ENCODE measurements at places on chromosomes 11 and 22.

DNA sequence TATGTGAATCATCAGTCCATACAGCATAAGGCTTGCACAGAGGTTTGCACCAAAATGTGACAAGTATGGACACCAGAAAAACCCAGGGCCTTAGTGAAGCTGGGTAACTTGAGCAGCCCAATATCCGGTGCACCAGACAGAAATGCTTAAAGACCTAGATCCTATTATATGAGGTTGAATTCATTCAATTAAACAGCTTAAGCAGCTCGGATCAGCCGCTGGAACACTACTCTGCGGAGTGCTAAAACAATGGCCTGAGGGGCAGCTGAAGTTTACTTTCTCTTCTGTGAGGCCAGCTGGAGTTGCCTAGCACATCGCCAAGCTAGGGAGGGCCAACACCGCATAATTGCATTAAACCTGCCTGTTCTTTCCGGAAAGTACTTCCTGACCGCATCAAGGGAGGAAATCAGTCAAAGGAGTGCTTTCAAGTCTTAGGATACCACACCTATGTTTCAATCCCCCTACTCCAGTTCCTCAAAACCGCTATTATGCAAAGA is 17.0 kb upstream of the FAM181B start:
- DNase-seq = peak; percentile 38

GRCh38 chr11:72520815-72521214 is 86.5 kb upstream of the CLPB start:
- no peak for DNase-seq

DNA sequence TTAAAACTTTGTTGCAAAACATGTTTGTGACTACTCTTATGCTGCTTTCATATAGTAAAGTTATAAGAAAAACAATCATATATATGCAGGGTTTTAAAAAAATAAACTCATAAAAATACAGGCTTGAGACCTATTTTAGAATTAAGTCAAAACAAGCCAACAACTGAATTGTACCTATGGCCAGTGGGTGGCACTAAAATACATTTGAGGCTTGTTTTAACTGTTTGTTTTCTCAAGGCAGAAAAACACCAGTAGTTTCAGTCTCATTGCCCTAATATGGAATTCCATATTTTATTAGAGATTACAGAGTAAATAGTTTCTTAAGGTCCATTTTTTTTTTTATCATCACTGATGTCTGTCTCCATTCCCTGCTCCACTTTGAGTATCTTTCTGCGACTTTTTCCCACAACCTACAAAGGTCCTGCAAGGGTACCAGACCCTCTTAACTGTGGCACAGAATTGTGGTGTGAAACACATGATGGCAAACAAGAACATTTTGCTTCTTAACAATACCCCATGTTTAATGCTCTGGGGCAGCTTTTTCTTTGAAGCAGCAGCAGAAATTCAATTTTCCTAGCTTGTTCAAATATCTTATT is 8.5 kb upstream of the CCDC89 start:
- DNase-seq = peak; percentile 52

GRCh38 chr11:66218036-66218435 is 50.4 kb upstream of the RAB1B start:
- DNase-seq = no peak

- no peak for DNase-seq
Observed at GRCh38 chr22:28398981-28399380, 280.7 kb downstream of the TTC28 start.

DNA sequence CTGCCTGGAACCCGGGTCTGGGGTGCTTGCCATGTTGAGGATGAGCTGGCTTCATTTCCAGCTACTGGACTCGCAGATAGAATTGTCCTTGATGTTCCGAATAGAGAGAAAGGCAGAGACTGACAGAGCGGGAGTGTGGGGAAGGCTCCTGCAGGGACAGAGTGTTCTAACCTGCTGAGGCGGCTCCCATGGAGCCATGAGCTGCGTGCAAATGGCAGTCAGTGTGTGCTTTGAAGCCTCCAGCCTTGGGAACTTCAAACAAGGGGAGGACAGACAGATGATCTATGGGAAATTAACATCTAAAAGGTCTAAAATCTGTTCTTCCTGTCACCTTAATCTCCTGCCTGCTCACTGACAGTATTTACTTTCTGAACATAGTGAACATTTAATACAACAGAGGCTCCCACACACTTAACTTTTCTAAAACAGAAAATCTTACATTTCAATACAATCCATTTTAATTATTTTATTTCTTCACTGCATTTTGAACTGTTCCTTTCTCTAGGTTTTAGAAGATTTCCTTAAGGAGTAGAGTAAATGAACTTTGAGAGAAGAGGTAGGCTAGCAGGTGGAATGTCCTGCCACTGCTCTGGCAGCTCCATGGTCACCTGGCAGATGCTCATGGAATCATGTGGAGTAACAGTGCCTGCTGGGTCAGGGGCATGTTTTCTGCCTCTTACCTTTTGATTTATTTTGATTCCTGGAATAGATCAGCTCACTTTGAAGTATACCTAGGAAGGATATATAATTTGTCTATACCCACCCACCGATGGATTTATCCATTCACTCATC is 481.7 kb downstream of the NTM start:
- no peak for DNase-seq

DNA sequence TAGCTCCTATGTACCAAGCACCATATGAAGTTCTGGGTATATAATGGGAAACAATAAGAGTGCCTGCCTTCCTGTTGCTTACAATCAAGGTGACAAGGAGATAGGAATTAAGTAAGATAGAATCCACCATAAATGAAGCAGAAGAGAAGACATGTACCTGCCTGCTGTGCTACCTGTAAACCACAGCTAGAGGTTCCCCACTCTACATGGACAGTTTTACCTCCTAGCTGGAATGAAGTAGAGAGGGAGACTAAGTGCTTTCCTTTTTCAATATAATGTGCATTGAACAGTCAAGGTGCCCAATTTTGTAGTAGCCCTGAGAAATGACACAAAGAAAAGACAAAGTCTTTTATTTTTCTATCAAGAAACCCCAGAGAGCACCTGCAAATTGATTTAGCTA is 984.6 kb downstream of the DLG2 start:
- no peak for DNase-seq

GRCh38 chr22:24847490-24847889 is 41.5 kb downstream of the SGSM1 start:
- no peak for DNase-seq

DNA sequence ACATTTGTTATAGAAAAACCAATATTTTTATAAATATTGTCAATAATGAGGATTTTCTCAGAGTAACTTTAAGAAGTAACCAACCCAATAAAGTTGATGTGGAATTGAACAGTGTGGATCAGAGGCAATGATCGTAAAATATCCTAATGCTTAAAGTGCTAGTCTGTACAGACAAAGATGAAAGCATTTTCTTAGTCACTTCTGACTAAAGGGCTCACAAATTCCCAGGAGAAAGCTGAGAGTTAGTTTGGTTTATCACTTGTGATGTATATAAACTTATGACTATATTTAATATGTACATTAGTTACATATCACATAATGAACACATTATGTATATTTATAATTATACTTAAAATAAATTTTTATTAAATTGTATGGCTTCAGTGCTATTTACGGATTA is 25.4 kb upstream of the DDI1 start:
- DNase-seq = no peak

DNA sequence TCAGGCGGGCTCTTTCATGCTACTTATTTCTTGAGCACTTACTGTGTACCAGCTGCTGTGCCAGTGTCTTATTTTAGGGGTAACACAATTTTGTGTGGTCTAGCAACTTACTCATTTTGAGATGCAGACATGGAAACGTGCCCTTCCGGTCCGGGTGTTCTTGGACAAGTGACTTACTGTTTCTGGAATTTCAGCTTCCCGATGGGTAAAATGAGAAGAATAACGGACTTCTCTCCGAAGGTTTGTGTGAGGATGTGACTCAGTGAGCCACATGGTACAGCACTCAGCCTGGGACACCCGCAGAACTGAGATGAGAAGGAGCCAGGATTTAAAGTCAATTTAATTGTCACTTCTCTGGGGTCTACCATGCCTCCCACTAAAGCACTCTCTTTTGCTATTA is 114.5 kb upstream of the SYT13 start:
- no peak for DNase-seq

GRCh38 chr11:79362821-79363220 is 78.0 kb downstream of the TENM4 start:
- DNase-seq = no peak

DNA sequence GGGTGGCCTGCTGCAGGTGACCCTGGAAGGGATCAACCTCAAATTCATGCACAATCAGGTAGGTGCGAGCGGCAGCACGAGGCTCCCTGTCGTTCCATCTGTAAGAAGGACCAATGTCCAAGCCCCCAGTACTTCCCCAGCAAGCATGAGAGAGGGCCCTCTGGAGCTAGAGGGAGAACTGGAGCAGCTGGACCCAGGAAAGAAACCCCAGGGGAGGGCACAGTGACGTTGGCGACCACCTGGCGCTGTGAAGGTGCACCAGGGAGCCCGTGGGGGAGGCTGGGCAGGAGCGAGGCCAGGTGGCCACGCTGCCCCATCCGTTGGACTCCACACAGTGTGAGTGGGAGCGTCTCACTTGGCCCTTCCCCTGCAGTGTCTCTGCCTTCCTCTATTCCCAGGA is 28.0 kb downstream of the MYBPC3 start:
- DNase-seq = no peak

GRCh38 chr11:113690619-113691569 is 15.2 kb downstream of the TMPRSS5 start:
- DNase-seq = peak; percentile 42

GRCh38 chr11:69317401-69318092 is 23.6 kb downstream of the MYEOV start:
- no peak for DNase-seq

GRCh38 chr11:15745266-15745665 is 611.1 kb downstream of the SOX6 start:
- DNase-seq = no peak

DNA sequence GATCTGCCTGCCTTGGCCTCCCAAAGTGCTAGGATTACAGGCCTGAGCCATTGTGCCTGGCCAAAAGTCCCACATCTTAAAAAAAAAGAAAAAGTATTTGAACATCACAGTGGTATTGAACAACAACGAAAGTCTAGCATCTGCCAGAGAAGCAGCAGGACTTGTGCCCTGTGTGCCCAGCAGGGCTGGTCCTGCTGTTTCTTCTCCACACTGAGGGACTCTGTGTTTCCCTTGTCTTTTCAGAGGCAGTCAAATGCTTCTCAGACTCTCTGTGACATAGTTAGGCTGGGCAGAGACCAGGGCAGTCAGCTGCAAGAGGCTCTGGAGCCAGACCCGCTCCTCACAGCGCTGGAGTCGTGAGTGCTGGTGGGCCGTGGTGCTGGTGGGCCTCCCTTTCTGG is 56.2 kb downstream of the SBF1 start:
- no peak for DNase-seq

DNA sequence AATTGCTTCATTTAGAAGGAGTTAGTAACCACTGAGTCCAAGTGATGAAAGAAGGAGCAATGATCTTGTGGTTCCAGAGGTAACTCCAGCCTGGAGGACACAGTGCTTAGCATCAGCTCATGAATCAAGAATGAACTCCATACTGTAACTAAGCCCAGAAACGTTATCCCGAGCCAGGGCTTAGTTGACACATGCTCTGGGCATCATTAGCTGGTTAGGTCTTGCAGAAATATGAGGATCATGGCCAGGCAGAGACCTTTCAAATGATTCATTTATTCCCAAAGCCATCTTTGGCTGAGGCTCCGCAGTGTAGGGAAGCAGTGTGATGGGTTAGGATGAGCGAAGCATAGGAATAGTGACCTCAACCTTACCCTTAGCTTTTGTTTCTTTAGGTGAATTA is 277.4 kb downstream of the FAM76B start:
- no peak for DNase-seq

DNA sequence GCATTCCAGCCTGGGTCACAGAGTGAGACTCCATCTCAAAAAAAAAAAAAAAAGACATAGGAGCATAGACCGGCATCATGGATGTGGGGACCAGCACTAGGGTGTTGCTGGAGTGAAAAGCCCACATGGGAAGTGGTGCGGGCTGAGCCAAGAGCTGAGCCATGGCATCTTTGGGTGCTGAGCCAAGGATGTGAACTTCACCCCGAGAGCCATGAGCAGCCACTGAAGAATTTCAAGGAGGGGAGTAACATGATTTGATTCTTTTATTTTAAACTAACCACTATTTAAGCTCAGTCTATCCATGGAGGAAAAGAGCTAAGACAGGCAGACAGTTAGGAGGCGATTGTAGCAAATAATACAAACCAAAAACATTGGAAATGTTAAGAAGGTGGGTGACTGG is 57.4 kb downstream of the AHNAK start:
- DNase-seq = no peak

GRCh38 chr11:10454878-10455631 is at the start of gene AMPD3:
Gene AMPD3, plus strand, starts transcription at chr11:10455264. Its CDS starts 6,256 bp downstream, at chr11:10461520.
- peak; percentile 13 for DNase-seq

- peak; percentile 90 for DNase-seq
Observed at GRCh38 chr11:110345743-110346142, 49.3 kb upstream of the RDX start.

DNA sequence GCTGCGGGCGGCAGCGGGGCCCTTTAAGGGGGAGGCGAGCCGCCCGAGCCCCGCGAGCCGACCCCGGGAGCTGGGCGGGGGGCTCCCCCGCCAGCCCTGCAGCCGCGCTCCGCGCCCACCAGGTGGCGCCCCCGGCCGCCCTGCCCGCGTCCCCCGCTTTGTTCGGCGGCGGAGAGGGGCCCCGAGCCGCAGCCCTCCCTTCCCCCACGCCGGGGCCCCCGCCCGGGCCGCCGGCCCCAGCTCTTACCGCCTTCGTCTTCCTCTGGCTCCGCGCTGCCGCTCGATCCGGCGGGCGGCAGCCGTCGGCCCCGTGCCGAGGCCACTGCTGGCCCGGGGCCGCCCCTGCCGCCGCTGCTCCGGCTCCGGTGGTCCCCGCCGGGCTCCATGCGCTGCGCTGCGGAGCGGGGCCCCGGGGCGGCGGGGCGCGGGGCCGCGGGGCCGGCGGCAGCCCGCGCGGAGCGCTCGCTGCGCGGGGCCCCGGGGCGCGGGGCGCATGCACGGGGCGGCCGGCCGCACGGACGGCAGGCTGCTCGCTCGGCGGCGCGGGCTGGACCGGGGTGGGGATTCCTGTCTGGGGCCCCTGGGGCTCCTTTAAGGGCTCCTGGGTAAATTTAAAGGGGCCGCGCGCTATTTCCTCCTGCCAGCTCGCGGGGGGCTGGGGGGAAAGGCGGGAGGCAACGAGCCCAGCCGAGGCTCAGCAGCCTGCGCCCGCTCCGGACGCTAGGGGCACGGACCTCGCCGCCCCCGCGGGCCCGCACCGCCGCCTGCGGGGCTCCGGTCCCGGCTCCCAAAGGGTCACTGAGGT is at the start of gene ZFTA:
TSS of gene ZFTA (minus strand) at position 539 of the 805 bp plus-strand sequence. CDS start at position 386, 153 bp downstream.
- peak; percentile 33 for DNase-seq

GRCh38 chr11:27649800-27650199 is 50.5 kb downstream of the BDNF start:
- DNase-seq = no peak

- no peak for DNase-seq
Observed at GRCh38 chr11:133896028-133896427, 50.7 kb upstream of the SPATA19 start.

- no peak for DNase-seq
Observed at GRCh38 chr11:134516529-134516928, 104.5 kb upstream of the B3GAT1 start.

DNA sequence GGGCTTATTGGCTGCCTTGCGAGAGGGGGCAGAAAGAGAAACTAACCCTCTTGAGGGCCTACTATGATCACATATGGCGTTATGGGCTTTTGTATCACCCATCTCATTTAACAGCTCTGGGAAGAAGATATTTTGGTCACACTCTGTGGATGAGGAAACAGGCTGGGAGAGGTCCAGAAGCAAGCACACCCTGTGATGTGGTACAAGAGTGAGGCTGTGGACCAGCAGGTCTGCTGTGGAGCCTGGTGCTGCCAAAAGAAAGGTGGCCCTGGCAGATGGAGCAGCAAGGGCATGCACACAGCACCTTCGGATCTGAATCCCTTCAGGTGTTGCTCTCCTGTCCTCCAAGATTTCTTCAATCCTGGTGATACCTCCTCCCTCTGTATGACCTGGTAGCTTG is 64.1 kb downstream of the KCNC1 start:
- no peak for DNase-seq
